Naive thymus-derived CD4-positive, alpha-beta T cell (primary cell): ENCODE measurements at places on chromosomes 6 and 20. TPM values are rescaled to one million over a fixed set of nuclear protein-coding genes. Genes with fewer than 3 reads are reported as not detected.

- DNase-seq: no peak
Observed at GRCh38 chr6:7267466-7268091, 45.4 kb downstream of the SSR1 start.

- DNase-seq: no peak
Observed at GRCh38 chr20:7765221-7765620, 175.0 kb downstream of the HAO1 start.

EFCAB8 gene
- 0.46 and 0.81 TPM in 2 replicates for total RNA-seq

DNA sequence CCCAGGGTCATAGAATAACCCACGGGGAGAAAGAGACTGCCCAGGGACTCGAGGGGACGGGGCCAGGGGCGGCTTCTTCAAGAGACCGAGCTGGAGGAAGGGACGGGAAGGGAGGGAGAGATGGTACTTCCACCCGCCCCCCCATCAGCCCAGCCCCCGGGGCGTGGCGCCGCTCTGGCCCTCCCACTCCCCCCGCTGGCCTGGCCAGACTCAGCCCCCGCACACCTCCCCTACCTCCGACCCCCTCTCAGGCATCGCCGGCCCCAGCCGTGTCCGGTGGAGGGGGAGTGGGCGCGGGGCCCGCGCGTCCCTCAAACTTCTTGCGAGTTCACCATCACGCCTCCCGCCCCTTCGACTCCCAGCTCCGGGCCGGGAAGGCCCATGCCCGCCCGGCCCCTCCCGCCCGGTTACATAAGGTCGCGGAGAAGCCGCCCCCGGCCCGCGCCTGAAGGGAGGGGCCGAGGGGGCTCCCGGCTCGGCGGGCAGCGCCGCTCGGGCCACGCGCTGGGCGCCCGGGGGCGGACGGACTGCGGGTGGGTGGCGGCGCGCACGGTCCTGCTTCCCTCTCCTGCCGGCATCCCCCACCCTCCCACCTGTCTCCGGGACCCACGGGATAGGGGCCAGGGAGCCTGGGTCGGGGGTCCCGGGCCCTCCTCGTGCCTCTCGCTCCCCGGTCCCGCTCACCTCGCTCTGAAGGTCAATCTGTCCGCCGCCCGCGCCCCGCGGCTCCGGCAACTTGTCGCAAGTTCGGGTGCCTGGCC, 562 bp downstream of the TFEB start:
- DNase-seq: peak; percentile 48

DNA sequence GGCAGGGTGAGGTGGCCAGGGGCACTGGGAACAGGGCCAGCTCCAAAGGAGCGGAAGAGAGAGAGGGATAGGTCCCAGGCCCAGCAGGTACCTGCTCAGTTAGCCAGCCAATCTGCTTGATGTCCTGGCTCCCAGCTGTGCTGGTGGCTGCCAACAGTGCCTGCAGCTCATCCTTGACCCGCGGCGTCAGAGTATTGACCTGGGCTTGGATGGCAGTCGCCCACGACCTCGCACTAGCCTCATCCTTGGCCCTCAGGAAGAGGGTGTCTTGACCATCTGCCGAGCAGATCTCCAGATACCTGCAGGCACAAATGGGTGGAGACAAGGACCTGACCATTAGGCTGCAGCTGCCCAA, 11.1 kb upstream of the CDK5RAP1 start:
- no peak for DNase-seq

- no peak for DNase-seq
Observed at GRCh38 chr6:128259029-128259724, 261.2 kb downstream of the PTPRK start.

DNA sequence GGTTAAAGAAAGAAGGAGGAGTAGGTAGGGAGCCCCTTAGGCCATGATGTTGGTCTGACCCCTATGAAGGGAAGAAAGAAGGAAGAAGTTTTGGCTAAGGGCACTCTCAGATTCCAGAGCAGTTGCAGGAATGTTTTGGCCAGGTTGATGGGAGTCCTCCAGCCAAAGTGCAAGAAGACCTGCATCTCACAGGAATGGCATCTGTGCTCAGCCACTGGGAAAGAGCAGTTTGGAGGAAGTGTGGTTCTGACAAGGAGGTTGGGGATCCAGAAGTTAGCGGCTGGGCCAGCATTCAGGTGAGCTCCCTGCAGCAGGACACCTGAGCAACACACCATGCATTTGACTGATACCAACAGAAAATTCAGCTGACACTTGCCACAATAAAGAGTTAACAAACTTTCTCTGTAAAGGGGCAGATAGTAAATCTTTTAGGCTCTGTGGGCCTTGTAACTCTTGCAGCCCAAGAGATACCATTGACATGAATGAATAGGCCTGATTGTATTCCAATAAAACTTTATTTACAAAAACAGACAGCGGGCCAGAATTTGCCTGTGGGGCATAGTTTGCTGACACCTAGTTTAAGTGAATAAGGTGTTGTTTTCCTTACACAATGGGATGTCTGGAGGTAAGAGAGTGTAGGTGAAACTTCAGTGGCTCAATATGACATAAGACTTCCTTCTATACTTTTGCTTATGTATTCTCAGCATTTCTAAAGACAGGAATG, 71.0 kb downstream of the EDN1 start:
- DNase-seq: no peak

- DNase-seq: peak; percentile 59
Observed at GRCh38 chr6:89145956-89146717, at the start of gene PM20D2. TSS of gene PM20D2 (plus strand) at chr6:89146055. CDS start at chr6:89146145, 90 bp downstream.

GRCh38 chr6:166751051-166751595, 124.1 kb upstream of the RPS6KA2 start:
- DNase-seq: no peak
